ENCODE measurements at places on chromosomes 7 and 10.

DNA sequence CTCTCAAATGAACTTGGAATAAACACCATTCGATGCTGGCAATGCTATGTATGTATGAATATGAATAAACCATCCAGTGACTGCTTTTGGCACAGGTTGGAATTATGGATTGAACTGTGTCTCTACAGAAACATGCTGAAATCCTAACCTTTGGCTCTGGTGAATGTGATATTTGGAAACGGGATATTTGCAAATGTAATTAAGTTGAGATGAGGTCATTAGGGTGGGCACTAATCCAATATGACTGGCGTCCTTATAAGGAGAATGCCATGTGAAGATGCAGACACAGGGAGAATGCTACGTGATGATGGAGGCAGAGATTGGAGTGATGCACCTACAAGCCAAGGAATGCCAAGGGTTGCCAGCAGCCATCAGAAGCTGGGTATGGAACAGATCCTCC lies 3.4 kb upstream of the ACTR3B start:
- DNase-seq: no peak

DNA sequence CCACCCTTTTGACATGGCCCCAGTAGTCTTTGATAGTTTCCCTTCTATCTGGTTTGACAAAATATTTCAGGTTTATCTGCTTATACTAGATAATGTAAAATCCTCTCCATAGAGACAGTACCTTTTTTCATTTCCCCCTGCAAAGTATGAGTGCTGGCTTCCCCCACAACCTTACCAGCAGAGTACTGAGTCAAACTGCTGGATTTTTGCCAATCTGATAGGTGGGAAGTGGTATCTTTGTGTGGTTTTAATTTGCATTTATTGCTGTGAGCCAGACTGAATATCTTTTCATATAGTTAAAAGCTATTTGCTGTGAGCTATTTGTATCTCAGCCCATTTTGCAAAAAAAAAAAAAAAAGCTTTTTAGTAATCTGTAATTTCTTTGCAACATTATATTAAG lies 32.1 kb upstream of the HECTD2 start:
- DNase-seq: no peak

- no peak for DNase-seq
Measured at GRCh38 chr10:109957092-109957797, 33.9 kb upstream of the XPNPEP1 start.

DNA sequence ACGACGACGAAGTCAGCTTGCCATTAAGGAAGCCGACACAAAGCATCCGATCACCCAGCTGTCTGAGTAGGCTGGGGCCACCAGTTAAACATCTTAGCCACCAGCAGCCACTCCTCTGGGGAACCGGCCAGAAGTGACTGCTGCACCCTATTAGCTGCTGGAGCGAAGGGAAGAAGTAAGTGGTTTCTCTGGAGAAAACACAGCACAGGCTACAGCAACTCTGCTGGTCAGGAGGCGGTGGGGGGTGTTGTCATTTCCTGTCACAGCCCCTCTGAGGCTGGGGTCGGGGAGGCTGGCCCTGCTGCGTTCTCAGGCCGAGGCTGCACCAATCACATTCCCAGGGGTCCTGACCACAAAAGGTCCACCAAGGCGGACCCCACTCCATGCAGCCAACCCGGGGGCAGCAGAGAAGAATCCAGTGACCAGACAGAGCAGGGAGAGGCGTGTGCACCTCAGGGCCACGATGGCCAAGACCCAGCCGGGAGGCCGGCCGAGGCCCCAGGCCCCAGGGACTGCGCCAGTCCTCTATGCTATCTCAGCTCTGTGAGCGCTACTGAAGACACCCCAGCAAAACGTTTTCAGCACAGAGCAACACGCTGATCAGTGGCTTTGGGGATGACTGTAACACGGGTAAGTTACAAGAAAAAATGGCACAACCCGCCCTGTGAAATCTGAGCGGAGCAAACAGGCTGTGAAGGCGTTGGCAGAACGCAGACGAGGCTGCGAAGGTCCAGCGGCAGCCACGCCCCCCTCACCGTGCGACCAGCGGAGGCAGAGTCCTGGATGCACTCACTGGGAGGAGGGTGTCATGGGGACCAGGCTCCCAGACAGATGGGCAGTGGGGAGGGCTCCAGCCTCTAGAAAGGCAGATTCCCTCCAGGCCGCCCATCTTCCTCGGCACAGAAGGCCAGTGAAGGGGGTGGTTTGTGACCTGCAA lies 24.8 kb downstream of the STK32C start:
- DNase-seq: no peak

- no peak for DNase-seq
Measured at GRCh38 chr7:97732565-97733275, 834 bp downstream of the TAC1 start.

- no peak for DNase-seq
Measured at GRCh38 chr7:131533566-131534561, 22.6 kb downstream of the PODXL start.

- DNase-seq: no peak
Measured at GRCh38 chr7:2049111-2049781, 183.5 kb downstream of the MAD1L1 start.

DNA sequence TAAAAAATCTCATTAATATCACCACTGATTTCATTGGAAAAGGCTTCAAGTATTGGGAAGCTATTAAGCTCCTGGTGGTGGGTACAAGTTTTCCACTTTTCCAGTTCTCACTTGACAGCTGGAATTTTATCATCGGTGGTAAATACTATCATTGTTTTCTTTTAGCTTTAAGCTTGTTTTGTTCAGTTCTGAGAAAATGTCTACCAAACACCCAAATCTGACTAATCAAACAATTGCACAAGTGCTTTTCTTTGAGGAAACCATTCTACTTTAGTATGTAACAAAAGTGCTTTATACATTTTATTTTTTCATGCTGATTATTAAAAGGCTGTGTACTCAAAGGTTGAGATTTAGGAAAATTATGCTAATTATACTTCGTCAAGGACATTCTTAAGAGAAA lies 7.9 kb downstream of the PRPF18 start:
- no peak for DNase-seq

DNA sequence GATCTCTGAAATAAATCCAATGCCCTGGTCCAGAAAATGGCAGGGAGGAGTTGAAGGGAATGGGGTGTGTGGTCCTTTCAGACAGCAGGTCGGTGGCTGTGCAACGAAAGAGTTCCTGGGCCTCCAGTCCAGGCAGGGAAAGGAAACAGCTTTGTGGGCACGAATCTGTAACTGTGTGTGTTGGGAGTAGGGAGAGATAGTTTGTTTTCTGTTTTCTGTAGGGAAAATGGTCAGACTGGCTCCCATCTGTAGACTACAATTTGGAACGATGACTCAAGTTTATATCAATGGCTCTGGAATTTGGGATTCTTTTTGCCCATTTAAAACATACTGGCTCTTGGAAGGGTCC lies 2.6 kb upstream of the HOXA9 start:
- no peak for DNase-seq

DNA sequence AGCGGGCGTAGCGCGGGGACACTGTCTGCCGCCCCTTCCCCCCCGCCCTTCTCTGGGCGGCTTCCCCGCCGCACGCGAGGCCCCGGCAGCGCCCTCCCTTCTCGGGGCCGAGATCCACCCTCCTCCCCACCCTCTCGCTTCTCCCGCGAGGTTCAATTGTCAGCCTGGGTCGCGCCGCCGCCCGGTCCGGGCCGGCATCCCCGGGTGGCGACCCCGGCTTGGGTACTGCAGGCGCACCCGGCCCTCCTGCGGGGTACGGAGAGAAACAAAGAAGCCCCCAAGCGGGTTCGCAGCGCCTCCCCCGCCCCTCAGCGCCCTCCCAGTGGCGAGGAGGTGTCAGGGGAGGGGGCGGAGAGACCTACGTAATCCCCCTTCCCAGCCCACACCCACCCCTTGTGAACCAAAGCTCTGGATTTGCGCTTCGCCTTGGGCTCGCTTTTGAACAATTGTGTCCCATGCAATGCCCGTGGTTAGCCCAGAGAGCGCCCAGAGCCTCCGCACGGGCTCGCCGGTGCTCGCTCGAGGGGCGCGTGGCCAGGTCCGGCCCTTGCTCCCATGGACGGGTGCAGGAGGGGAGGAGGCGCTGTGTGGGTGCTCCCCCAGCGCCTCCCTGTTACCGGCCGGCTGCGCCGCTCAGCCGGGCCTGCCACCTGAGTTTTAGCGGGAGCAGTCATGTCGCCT lies 634 bp downstream of the HECW1 start:
- no peak for DNase-seq

DNA sequence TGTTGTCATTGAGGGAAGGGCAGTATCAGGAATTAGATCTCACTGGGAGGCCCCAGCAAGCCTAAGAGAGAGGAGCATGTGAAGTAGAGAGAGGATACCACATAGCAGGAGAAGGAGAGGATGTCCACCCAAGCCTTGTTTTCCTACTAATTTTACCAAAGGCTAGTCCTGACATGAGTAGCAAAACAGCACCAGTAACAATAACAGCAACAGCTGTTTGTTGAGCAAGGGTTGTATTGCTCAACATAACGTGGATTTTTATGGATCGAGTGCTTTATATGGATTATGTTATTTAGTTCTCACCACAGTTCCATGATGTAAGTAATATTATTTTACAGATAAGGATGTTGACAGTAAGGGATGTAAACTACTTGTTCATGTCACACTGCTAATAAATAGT lies 135.2 kb upstream of the DLX6 start:
- no peak for DNase-seq

- no peak for DNase-seq
Measured at GRCh38 chr7:1529383-1530116, 952 bp upstream of the MAFK start.

GRCh38 chr7:100435401-100436304 lies 644 bp downstream of the PPP1R35 start:
- no peak for DNase-seq

DNA sequence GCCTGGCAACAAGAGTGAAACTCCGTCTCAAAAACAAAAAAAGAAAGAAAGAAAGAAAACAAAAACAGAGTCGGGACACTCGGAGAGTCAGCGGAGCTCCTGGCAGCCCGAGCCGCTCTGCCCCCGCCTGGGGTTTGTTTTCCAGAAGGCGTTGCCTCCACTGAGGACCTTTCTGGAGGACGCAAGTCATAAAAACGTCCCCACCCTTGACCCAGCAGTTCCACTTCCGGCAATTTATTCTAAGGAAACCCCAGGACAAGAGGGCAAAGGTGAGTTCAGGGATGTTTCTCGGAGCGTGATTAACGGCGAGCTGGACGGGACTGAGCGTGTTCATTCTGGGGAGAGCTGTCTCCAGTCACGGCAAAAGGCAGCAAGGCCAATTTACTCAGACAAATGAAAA lies 27.0 kb upstream of the SUN1 start:
- DNase-seq: no peak

DNA sequence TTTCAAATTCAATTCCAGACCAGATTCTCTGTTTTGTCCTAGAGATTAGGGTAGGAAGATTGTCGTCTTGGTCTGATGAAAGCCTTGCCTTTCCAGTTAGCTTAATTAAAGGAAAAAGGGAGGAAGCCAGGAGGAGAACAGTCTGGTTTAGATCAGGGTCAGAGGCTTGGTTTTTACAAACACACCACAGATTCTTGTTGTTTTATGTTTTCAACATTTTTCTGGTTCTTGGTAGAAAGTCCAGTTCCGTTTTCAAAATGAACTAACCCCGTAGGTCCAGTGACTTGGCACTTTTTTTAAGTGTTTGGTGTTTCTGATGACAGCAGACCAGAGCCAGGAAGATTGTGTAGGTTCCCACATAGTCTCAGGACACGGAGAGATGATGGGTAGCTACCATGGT lies 167.1 kb upstream of the INHBA start:
- no peak for DNase-seq

DNA sequence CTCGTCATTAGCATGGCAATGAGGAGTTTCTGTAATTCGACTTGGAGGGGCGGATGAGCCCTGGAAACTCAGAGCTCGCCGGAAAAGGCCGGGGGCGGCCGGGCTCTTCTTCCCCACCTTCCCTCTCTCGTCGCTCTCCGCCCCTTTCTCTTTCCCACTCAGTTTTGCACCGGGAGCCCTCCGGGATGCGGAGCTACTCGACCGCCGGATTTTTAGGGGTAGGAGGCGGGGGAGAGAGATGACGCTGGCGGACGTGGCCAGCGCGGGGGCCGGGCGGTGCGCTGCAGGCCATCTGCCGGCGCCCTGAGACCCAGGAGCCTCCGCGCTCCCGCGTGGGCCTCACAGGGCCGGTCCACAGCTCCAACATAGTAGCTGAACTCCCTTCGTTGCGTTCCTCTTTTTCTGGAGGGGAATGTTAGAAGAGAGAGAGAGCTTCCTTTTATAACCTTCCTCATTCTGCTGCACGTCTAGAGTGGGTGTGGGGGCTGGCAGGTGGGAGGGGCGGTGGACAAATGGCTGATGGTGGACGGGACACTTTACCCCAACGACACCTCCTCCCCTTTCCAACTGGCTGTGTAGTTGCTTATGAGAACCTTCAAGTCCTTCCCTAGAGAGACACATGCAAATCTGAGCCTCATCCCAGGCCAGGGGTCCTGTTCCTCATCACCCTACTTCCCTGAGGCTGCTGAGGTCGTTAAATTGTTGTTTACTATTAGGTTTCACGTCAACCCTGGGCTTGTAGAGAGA lies 1.1 kb upstream of the HOXA1 start:
- DNase-seq: no peak

GRCh38 chr7:155951554-155952158 lies 139.4 kb upstream of the SHH start:
- DNase-seq: no peak

GRCh38 chr10:126955934-126956711 lies 50.9 kb downstream of the DOCK1 start:
- DNase-seq: no peak

- no peak for DNase-seq
Measured at GRCh38 chr7:74429153-74429747, 24.5 kb upstream of the GTF2IRD1 start.

DNA sequence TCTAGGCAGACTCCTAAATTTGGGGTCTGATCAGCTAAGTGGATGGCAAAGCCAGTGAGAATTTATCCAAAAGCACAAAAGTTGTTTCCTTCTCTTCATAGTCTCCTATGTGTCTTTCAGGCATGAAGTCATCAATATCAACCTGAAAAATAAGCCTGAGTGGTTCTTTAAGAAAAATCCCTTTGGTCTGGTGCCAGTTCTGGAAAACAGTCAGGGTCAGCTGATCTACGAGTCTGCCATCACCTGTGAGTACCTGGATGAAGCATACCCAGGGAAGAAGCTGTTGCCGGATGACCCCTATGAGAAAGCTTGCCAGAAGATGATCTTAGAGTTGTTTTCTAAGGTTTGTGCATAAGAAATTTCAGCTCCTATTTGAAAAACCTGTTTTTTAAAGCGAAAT lies 4.8 kb downstream of the GSTO1 start:
- DNase-seq: no peak

- DNase-seq: no peak
Measured at GRCh38 chr7:47400001-47400400, 181.9 kb downstream of the TNS3 start.

DNA sequence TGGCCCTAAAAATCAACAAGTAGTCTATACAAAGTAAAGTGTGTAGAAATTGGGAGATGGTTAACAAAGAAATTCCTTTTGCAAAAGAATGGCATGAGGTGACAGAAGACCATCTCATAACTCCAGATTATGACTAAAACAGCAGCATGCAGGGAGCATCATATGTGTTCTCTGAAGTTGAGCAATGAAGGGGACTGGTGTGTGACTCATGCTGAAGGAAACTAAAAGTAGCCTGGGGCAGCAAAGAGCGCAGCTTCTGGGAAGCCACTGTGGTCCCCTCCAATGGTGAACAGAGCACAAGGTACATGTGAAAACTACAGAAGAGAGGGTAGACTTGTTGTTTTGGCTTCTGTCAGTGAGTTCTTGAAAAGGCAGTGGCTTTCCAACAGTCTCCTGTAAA lies 133.4 kb downstream of the MACC1 start:
- DNase-seq: no peak

Data from NCI-H1436 treated with DMSO at 0.1 percent for 48 hours (cell line).